ENCODE measurements at places on chromosomes 1 and 21.
A peak's percentile ranks its signal among the peaks of the same experiment; 100 is the strongest.

- no peak for DNase-seq
Measured at GRCh38 chr1:87972811-87973210, 644.1 kb downstream of the LMO4 start.

- DNase-seq = no peak
Measured at GRCh38 chr1:116356673-116357072, 16.4 kb upstream of the ATP1A1 start.

- peak; percentile 88 for DNase-seq
Measured at GRCh38 chr1:2969845-2970291, 51.4 kb upstream of the ACTRT2 start.

GRCh38 chr1:200269256-200269655 is 140.6 kb downstream of the ZNF281 start:
- no peak for DNase-seq

DNA sequence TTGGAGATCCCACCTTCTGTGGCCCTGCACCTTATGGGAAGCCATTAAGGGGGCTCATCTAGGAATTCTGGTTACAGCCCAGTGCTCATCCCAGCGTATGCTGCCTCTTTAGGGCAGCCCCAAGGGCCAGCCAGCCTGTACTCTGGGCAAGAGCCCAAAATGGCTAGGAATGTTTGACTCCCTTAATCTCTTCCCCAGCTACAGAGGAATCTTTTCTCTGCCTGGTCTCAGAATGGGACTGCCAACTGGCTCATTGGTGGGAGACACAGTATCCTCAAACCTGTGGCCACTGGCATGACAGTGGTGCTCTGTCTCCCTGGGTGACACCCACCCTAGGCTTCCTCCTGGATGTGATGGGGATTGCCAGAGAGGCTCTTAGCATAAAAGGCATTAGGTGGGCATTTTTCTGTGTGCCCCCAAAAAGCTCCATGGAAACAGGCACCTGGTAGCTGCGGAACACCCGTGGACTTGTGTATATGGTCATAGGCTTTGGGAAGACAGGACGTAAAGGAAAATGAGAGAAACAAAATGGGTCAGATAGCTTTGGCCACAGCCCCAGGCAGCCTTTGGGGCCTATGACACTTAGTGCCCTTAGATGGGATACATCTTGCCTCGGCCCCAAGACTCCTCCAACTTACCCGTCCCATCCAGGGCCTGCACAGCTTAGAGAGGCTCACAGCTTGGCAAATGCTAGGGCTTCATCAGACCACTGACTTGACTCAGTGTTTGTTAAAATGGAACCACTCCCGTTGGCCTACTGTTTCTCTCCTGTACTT is 6.9 kb downstream of the TMEM81 start:
- no peak for DNase-seq

DNA sequence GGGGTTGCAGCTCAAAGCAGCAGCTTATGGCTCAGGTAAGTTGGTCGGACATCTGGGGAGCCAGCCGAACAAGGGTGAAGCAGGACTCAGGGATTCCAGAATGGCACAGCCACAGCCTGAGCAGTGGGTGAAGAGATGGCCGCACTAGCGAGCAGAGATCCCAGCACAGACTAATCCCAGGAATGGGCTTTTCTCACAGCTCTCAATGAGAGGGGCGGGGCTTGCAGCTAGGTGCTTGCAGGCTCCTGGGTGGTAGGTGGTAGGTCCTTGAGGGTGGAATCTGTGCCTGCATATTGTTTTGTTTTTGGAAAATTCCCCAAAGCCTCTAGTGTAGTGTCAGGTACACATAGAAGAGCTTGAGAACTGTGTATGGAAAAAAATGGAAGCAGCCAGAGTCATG is 9.0 kb downstream of the KIAA0040 start:
- no peak for DNase-seq

DNA sequence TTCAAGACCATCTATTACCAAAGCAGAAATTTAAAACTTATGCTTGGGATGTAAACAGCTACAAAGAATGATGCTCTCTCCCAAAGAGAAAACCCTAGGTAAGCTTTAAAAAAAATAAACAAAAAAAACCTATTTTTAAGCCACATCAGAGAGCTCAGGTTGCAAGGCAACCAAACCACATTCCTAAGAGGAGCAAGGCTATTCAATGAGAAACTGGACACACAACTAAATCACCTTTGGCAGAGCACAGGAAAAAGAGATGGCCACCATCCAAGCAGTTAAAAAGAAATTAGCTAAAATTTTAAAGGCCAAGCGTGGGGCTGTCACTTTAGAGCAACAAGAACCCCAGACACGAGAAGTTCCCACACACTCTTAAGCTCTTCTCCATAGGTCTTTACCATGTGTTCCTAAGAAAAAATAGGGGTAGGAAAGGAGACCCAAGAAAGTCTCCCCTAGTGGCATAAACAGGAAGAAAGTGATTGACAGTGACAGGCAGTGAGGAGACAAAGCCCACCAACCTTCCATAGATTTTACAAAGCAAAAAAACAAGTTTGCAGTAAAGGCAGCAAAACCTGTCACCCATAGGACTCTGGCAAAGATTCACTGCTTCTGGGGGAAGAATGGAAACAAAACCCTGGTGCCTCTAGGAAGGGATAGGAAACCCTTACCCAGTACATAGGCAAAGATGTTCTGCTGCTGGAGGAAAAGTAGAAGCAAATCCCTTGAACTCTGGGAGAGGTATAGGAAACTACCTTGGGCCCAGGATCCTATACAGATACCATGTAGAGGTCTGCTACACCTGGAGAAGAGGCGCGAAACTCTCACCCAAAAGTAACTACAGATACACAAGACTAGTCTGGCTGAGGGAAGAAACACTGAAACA is 68.5 kb downstream of the FOXJ3 start:
- no peak for DNase-seq

DNA sequence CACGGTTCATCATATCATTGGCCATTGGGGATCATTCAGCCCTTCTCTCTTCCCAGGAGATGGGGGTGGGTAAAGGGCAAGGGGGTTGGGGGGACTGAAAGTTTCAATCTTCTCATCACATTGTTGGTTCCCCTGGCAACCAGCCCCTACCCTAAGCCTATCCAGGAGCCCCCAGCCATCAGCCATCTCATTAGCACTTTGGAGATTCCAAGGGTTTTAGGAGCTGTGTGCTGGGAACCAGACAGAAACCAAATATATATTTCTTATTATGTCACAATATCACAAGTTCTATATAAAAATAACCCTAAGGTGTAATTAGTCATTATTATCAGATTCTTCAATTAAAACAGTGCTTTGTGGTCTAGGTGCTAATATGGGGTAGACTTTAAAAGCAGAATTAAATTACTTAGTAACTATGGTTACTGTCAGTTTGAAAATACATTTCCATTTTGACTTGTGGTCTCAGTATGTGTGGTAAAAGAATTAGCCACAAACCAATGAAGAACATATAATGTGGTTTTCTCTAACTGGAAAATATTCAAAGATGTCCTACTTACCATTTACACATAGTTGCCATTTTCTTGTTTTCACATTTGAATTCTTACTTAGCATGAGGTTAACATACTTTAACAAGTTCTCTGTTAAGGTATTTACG is 28.1 kb downstream of the IL23R start:
- no peak for DNase-seq

DNA sequence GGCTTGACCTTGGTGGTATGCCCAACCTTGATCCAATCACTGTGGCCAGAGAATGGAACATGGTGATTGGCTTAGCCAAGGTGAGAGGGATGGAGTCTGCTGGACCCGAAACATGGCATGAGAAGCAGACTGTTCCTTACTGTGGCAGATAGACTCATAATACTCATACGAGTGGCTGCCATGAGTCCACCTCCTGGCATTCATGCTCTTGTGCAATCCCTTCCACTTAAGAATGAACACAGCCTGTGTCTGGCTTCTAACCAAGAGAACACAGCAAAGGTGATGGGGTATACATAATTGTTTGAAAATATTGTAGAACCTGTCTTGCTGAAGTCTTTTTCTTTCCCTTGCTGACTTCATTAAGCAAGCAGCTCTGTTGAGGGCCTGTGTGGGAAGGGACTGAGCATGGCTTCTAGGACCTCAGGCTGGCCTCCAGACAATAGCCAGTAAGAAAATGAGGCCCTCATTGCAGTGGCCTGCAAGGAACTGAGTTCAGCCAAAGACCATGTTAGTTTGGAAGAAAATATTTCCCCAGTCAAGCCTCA is 85.9 kb downstream of the ZNF281 start:
- DNase-seq = no peak

DNA sequence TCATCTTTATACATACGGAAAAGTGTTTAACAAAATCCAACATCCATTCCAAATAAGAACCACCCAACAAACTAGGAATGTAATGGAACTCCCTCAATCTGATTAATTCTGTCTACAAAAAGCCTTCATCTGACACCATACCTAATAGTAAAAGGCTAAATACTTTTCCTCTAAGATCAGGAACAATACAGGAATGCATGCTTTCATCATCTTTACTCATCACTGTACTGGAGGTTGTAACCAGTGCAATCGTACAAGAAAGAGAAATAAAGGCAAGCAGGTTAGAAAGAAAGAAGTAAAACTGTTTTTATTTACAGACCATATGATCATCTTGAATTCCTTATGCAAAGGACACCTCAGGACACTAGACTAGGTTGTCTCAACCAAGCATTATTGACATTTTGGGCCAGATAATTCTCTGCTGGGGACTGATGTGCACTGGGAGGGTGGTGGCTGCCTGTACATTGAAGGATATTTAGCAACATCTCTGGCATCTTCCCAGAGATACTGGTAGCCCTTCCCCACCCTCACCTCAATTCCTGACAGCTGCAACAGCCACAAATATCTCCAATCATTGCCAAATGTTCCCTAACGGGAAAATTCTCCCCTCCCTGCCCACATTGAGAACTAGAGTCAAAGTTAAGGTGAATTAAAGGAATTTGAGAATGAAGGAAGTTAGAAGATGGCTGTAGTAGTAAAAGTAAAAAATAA is 30.6 kb upstream of the INSL5 start:
- DNase-seq = no peak

- no peak for DNase-seq
Measured at GRCh38 chr1:234605399-234605982, 4.5 kb downstream of the IRF2BP2 start.

GRCh38 chr1:62356257-62356835 is 37.1 kb upstream of the KANK4 start:
- DNase-seq = no peak

- peak; percentile 88 for DNase-seq
Measured at GRCh38 chr1:153565529-153566374, at the start of gene S100A2. S100A2 (minus strand) TSS chr1:153565844; CDS start chr1:153563877, 1,967 bp downstream.

DNA sequence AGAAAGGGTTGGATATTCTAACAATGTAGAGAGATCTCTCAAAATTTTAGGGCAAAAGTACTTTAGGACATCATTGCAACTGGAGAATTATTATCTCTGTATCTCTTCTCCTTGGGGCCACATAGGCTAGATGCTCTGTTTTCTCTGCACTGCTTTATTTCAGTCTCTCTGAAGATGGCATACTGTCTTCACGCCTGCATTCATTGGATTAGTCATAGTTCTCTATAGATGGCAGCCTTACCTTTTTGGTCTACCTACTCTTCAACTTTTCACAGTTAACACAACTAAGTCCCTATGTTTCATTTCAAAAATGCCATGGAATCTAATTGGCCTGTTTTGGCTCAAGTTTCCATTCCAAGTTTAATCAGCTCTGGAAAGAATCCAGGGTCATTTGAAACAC is 1623.3 kb upstream of the B3GALT2 start:
- DNase-seq = no peak

DNA sequence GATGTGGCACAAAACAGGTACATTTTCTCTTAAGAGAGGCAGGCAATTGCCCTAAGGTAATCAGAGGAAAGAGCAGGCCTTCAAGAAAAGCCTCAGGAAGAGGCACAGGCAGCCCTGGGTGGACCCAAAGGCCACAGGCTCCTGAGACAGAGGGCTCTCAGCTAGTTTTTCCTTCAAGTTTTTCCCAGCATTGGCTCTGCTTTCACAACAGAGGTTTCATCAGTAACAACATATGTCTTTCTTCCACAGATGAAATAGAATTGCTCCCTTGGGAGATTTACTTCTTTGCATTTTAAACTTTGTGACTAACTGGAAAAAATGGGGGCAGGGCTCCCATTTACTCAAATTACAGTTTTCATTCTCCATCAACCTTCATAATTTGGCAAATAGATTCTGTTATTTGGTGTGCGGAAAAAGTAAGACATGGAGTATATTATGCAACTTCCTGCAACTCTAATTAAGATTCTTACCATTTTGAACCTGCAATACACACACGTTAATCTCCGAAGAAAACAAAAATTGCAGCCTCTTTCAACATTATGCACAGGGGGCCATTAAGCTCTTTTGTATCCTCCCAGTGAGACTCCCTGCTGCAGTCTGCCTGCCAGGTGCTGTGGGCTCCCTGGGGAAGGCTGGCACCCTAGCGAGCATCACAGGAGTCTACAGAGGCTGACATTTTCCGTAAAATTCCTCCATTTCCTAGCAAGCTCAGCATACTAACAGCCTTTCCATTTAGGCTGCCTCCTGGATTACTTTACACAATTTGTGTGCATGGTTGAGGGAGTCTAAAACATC is 282.3 kb downstream of the USH2A start:
- no peak for DNase-seq

GRCh38 chr1:2318314-2319278 is 72.8 kb downstream of the MORN1 start:
- DNase-seq = no peak

DNA sequence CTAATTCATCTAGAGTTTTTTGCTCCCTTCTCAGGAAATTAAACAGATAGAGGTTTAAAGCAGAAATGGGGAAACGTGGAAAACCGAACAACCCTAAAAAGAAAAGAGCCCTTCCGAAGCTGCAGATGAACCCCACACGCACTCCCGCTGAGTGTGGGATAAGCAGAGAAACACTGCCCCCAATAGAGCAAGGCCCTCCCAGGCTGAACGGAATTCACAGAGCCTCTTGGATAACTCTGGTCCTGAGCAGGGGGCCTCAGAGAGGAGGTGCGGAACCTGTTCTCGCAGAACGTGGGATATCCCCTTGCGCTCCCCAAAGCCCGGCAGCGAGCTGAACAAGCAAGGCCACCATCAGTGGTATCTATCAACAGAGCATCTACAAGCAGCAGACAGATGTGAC is 44.9 kb downstream of the SSBP3 start:
- DNase-seq = no peak

- DNase-seq = no peak
Measured at GRCh38 chr21:44958471-44959191, 18.8 kb downstream of the SLX9 start.

- DNase-seq = no peak
Measured at GRCh38 chr1:41327383-41327999, 33.7 kb upstream of the FOXO6 start.
